ENCODE measurements at places on chromosomes 2 and 18. TPM values are rescaled to one million over a fixed set of nuclear protein-coding genes. Genes with fewer than 3 reads are reported as not detected.

DNA sequence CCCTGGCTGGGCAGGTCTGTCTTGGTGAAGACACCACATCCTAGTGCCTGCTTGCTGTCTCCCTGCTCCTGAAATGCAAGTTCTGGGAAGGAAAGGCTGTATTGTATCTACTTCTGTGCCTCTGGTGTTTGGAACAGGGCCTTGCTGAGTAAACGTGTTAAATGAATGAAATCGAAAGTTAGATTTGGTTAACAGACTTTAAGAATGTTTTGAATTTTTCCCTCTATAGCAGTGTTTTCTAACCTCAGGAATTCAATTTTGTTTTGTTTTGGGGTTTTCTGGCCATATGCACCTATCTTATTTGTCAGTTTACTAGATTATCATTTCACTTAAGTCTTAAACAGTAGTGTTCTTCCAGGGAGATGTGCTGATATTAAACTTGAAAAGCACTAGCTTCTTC lies 20.7 kb downstream of the FARP2 start:
- no peak for DNase-seq

DNA sequence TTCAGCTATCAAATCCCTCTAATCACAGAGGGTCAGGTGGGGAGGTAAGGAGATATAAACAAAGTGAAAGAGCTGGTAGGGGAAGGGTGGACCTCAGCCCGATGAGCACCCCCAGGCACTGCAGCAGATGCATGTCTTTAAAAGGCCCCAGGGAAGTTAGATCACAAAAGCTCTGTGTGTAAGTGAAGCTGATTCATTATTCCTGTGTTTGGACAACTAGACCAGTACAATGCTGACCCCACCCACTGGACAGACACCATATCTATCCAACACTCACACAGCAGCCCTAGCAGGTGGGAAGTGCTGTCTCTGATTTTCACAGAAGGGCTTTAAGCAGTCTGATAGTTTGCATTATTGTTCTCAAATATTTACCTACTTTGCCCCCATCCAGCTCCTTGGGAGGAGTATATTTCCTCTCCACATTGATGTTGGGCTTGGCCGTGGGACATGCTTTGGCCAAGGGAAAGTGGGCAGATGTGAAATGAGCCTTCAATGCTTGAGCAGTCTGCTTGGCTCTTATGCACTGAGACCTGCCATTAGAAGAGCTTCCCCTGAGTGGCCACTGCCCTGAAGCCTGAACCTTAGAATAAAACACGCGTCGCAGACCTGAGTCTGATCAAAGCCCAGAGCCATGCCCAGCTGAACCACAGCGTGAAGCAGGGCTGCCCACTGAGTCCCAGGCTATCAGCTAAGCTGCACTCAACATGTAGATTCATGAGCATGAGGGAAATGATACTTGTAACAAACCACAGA lies 111.4 kb downstream of the COPS8 start:
- DNase-seq = peak; percentile 55

DNA sequence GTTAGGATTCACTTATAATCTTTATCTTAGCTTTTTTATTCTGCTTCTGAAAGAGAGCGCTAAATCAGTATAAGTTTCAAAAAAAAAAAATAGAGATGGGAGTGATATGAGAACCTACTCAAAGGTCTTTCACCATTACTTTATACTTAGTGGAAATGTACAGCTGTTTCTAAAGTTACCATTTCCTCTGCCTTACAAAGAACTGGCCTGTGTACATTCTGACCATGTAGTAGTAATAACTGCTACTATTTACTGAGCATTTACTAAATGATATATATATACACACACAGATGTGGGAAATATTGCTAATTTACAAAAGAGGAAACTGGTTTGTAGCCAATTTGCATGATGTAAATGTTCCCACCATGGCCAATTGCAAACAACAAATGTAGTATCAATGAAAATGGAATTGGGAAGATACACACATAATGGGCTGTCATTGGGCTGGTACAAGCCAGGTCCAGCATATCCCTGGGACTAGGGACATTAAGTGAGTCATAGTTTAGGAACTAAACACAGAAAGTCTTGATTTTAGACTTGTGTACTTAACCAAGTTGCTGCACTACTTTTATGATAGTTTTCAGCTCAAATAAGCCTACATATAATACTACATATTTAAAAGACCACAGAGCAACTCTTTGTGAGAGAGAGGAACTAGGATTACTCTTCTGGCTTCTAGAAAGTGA lies 67.1 kb downstream of the DYNC1I2 start:
- peak; percentile 42 for DNase-seq

DNA sequence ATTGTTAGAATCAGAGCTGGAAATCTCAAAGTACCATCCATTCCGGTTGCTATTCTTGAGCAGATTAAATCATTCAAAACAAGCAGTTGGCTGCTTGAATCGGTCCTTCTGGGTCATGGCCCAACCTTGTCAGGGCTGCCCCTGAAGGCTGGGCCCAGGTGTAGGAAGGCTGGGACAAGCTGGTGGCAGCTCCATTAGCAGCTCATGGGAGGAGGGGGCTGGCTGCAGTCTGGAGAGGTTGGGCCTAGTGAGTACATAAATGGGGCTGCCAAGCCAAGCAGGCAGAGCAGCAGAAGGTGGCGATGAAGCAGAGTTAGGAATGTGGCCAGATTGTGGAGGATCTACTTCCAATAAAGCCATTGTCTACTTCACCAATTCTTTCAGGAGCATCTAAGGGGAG lies 81.4 kb downstream of the ADCYAP1 start:
- DNase-seq = no peak

DNA sequence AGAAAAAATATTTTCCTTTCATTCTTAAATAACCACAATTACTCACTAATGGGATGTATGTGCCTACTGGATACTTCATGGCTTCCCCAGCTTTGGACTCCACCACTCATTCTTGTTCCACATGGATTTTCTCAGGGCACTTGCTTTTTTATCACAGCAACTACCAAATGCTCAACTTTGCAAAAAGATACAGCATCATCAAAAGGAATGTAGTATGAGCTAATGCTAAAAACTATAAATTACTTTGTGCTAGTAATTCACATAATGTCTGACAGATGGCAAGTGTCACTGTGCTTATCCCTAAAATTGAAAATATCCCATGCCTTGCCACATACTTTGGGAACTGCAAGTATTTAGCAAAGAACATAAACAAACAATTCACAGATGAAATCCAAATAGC lies 130.4 kb upstream of the ZFP36L2 start:
- peak; percentile 70 for DNase-seq

- DNase-seq = no peak
Measured at GRCh38 chr2:67660871-67661270, 263.7 kb downstream of the ETAA1 start.

DNA sequence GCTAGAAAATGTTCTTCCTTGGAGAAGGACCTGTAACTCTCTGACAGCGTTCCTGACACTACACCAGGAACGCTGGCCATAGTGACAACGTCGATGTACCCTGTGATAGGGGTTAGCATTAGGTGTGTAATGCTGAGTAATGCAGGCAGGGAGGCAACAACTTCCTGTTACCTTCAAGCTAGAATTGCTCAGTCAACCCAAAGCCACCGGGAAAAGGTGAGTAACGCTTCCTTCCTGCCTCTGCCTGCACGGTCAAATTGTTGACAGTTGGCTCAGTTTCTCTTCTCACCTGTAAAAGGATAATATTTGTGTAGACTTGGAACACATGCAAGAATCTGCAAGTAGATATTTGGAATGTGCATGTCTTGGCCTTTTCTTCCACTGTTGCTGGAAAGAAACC lies 12.7 kb downstream of the FAM110C start:
- DNase-seq = peak; percentile 73

GRCh38 chr2:172398440-172398839 lies 28.9 kb upstream of the ITGA6 start:
- DNase-seq = no peak

DNA sequence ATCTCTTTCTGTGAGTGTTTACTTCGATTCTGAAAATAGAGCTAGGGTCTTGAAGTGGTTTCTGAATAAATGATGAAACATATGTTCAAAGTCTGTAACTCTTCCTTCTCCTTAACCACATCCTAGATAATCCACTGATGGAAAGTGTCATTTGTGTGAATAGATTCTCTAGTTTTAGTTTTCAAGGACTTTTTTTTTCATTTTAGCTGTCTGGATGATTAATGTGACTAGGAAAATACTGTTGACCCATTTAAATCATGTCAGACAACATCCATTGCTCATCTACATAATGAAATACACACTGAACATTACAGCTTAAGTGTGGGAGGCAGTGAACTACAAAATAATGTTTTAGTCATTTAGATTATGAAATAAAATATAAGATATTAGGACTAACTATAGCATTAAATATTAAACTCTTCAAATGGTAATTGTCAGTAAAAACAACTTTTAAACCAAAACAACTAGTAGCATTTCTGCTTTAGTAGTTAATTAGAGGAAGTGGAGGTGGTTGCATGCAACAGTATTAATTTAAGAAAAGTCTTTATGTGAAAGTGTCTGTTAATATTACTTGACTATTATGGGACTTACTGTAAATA lies 39.1 kb upstream of the DLX1 start:
- DNase-seq = no peak

GRCh38 chr2:37688771-37689468 lies 17.5 kb upstream of the CDC42EP3 start:
- peak; percentile 95 for DNase-seq

DNA sequence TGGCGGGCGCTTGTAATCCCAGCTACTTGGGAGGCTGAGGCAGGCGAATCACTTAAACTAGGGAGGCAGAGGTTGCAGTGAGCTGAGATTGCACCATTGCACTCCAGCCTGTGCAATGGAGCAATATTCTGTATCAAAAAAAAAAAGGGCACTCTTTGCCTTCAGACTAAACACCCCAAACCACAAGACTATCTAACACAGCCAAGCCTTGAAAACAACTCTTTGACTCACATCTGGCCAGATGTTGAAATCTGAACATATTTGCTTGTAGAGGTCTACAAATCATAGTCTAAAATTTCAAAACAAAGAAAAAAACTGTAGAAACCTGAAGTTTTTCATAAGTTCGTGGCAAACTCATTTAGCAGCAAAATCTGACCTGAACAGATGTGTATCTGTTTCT lies 94.9 kb downstream of the FAM161A start:
- DNase-seq = no peak

DNA sequence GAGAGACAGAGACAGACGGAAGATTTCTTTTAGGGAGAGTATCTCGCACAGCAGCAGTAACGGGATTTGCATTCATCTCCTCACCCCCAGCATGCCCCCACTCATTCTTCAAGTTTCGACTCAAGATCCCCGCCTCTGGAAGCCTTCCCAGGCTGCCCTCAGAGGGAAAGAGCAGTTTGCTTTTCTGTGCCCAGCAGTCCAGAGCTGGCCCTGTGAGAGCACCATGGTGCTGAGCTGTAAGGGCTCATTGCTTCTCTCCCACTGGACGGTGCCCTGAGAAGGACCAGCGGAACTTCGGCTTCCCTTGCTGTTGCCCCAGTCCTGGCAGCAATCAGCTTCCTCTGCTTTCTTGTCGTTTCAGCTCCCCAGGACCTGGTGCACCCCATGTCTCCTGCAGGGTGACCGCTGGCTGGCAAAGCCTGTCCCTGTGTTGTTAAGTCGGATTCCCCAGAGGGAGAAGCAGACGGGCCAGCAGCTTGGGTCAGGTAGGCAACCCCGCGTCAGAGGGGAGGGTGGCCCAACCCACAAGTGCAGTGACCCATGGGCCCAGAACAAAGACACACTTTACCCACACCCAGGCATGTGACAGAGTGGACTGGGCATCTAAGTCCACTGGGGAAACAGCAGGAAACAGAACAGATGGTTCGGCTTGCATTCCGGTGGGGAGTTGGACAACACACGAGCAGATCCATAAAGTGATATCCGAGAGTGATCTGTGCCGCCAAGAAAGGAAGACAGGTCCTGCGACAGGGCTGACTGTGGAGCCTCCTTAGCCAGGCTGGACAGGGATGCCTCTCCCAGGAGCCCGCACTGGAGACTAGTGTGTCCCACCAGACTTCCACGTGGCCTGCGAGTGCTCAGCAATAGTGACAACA lies 36.6 kb downstream of the TMEM177 start:
- peak; percentile 71 for DNase-seq

DNA sequence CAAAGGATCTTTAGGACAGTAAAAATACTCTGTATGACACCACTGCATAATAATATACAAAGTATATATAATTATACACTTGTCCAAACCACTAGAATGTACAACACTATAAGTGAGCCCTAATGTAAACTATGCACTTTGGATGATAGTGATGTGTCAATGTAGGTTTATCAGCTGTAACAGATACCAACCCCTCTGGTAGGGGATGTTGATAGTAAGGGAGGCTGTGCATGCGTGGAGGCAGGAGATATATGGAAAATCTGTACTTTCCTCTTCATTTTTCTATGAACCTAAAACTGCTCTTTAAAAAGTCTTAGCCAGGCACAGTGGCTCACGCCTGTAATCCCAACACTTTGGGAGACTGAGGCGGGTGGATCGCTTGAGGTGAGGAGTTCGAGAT lies 37.5 kb upstream of the SP3 start:
- no peak for DNase-seq

GRCh38 chr2:227401550-227401949 lies 13.8 kb upstream of the SCYGR1 start:
- no peak for DNase-seq

DNA sequence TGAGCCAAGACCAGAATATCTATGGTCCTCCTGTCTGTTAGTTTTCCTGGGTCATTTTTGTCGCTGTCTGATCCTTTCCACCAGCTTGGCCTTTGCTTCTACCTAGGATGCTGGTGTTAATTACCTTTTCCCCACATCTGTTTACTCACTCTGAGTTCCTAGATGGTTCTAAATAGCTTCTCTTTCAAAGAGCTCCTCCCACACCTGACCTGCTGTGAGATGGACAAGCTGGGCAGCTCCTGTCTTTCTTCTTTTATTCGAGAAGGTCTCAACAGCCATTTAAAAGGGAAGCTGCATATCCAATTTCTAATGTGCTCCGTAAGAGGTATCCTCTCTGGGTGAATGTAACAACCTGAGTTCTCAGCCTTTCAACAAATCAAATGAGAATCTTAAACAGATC lies 156.2 kb downstream of the HRH4 start:
- no peak for DNase-seq

- no peak for DNase-seq
Measured at GRCh38 chr2:157386247-157386646, 57.6 kb downstream of the CYTIP start.

The MTX2 gene
- 35.3 TPM for total RNA-seq

The PRSS56 gene
- not detected for total RNA-seq

The MYOM1 gene
- 0.99 TPM for total RNA-seq

The PCGF1 gene
- total RNA-seq = 19.1 TPM

The OR6B3 gene
- not detected for total RNA-seq

The TTL gene
- total RNA-seq = 62.2 TPM

The NCKAP1 gene
- total RNA-seq = 212 TPM

The KIAA2012 gene
- not detected for total RNA-seq

The GFPT1 gene
- total RNA-seq = 74.3 TPM

The RAB17 gene
- 11.9 TPM for total RNA-seq

The KCNE4 gene
- 0.05 TPM for total RNA-seq
